Stimulated activated CD8-positive, alpha-beta memory T cell treated with anti-CD3 and anti-CD28 coated beads, Interleukin-15, amount 100 ng/mL, for 1 hour (primary cell): ENCODE measurements at places on chromosomes 2 and 18.

DNA sequence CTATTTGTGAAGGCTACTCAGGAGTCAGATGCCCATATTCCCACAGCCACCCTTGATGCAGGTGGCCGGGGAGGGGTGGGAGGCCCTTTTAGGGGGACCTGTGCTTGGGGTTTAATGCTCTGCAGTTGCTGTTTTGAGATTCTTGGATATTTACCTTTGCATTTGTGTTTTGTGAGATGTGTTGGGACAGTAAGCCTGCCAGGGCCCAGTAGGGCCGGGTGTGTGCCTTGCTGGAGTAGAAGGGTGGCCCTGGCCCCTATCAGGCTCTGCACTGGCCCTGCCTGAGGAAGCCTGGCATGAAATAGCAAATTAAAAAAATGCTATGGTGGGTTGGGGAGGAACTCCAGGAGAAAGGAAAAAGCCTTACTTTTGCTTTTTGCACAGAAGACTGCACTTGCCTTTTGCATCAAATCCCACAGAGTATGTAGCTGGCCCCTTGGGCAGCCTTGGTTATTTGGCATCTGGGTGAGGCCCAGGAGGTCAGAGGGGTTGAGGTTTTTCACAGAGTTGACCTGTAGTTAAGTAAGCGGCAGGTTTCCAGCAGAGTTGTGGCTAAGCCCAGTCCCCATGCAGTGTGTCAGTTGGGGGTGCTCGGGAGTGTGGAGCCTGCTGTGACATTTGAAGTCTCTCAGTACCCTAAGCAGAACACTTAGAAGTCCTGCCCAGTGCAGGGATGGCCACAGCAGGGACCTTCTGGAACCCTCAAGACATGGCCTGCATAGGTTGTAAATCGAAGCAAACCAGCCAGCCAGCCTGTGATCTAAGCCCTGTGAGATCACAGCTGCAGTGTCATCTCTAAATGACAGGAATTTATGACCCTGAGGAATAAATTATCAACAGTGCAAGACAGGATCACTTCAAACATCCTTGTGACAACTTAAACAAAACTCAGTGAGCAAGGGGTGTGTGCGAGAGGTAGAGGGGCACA is 68.8 kb downstream of the SH3RF3 start:
- DNase-seq, result no peak

DNA sequence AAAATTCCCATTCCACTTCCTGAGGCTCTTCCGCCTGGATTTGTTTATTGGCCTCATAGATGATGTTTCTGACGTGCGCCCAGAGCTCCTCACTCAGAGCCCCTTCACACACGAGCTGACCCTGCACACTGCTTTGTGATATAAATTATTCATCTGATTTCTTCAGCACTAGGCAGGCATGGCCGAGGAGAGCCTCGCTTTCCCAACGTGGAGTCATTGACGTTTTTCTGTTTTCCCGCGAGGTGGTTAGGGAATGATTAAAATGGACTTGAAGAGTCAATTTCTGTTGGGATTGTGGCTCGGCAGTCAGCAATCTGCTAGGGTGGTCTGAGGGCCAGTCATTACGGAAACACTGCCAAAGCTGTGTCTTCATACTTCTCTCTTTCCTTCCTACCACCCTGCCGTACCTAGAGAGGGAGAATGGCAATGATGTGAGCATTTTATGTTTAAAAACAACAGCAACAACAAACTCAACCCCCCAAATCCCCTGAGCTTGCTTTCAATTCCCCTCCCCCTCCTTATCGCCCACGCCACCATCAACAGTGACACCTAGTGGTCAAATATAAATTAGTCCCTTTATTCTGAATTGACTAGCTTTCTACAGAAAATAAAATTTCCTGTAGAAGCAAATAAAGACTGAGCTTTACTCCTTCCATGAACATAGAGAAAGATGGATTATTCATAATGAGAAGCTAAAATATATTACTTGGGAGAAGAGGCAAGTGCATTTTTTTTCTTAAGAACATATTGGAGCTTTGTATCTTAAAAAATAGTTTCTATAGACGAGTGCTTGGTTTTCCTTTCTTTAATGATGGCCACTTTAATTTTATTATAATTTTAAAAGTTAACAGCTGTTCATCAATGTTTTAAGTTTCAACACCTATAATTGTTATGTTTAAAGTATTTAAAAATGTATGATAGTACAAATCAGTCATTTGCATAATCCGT is 285.1 kb downstream of the MTX2 start:
- DNase-seq, result no peak

GRCh38 chr18:53531896-53532295 is 692.6 kb downstream of the MBD2 start:
- no peak for DNase-seq

DNA sequence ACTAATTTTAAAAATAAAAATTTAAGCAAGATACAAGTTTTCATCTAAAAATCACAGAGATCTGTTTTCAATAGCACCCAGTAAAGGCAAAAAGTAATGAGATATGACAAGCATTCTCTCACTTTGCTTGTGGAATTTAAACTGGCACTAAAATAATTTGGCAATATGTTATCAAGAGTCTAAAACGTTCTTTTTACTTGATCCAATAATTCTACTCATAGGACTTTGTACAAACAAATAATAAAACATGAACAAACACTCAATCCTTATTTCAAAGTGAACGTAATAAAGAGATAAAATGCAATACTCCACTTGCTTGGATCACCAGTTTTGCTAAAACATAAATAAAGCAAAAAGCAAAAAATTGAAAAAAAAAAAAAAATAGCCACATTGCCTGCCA is 30.4 kb downstream of the PIAS2 start:
- no peak for DNase-seq

DNA sequence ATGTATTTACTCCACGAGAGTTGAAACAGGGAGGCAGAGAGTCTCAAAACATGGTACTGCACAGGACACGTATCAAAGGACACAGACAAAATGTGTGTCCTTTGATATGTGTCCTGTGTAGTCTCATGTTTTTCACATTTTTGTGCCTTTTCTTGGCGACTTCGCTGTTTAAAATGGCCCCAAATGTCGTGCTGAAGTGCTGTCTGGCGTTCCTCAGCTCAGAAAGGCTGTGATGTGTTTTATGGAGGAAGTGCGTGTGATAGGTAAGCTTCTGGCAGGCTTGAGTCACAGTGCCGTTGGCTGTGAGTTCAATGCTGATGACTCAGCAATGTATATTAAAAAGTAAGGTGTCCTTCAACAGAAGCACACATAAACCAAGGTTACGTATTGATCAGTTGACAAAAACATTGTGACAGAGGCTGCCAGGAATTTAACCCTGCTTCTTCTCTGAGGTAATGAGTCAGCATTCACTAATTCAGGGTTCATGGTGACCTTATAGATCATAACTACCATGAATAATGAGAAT is 78.2 kb downstream of the DYSF start:
- DNase-seq, result no peak

- no peak for DNase-seq
Measured at GRCh38 chr2:71503837-71504236, 50.5 kb downstream of the DYSF start.
